ENCODE measurements at places on chromosomes 12 and 14. TPM values are rescaled to one million over a fixed set of nuclear protein-coding genes. Genes with fewer than 3 reads are reported as not detected.

- no peak for DNase-seq
Measured at GRCh38 chr14:76486251-76486743, 110.4 kb downstream of the ESRRB start.

DNA sequence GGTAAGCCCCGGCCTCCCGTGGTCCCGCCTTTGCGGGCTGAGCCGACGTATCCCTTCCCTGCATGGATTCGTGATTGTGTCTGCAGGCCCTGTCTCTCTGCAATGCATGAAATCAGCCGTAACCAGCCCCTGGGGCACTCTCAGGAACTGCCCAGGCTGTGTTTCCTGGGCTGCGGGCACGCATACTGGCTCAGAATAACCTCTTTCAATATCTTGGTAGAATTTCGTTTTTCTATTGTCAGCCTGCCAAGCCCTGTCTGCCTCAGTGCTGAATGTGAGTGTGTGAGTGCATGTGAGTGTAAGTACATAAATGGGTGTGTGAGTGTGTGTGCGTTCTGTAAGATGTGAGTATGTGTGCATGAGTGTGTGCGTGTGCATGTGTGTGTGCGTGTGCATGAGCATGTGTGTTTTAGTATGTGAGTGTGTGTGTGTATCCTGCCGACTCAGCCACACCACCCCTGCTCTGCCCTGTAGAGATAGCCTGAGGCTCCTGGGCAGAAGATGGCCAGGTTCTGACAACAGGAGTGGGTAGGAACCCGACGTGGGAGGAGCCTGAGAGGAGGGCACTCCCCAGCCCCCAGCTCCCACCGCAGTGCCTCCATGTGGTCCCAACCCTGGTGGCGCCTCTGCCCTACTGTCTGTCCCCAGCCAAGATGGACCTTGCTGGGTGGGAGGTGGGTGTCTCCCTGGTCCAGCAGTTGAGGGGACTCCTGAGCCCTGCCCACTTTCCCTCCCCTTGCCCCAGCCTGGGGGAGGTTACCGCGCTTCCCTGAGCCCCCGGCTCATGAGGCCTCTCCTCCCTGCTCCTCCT lies 268.8 kb downstream of the ADGRD1 start:
- DNase-seq: peak; percentile 28

GRCh38 chr14:84323978-84324377 lies 1206.0 kb upstream of the FLRT2 start:
- DNase-seq: no peak

Gene SLC16A7
- total RNA-seq: 38.8 TPM

DNA sequence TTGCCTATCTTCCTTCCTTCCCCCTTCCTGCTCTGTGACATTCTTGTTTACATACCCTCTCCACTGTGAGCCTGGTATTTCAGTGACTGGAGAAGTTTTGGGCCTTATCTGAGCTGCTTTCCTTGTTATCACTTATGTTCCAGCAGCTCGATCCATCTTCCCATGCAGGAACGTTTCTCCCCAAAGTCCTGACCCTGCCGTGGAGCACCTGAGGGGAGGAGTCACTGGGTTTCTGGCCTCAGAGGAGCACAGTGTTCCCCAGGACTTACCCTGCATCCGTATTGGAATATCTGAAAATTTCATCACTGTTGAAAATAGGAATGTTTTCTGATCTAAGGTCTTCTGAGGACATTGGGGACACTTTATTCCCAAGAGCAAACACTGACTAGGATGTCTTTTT lies 141.8 kb downstream of the CACNA1C start:
- no peak for DNase-seq

- peak; percentile 65 for DNase-seq
Measured at GRCh38 chr12:110100315-110100970, 23.7 kb upstream of the IFT81 start.
